ENCODE measurements at places on chromosomes 6 and 20. TPM values are rescaled to one million over a fixed set of nuclear protein-coding genes. Genes with fewer than 3 reads are reported as not detected.

DNA sequence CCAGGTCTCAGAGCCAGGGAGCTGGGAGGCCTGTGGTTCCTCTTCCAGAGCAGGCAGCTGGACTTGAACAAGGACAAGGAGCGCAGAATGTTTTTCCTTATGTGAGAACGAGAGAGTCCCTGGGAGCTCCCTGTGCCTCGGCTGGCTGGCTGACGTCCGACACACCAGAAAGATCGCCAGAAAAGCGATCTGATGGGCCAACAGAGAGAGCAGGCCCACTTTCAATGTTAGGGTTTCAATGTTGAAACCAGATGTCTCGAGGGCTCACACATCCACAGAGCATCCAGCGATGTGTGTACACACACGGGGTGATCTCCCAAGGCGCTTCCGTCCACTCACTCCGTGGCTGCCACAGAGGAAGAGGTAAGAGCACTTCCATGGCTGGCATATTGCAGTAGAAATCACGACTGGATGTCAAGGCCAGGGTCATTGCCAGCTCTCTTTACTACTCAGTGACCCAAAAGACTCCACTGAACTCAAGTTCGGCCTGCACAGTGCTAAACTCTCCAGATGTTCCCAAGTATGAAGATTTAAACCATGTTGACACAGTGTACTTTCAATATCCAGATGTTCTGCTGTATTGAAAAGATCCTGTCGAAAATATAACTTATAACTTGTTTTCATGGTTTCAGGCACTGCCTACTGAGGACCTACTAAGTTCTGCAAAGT is 70.8 kb upstream of the FOXC1 start:
- no peak for DNase-seq

DNA sequence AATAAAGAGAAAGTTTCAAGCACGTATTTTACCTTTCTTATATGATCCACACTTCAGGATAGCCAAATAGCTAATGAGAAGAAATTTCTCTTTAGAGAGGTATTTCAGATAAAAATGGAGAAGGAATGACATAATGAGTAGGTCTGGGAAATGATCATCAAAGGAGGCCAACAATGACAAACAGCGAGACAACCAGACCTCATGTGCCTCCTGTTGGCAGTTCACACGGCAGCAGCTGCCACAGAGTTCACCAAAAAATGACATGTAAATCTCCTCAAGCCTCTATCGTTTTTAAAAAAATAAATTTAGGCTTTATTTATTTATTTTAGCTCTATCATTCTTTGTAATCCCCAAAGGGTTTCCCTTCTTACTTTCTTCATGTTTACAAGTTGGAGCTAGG is 47.7 kb downstream of the SLC2A12 start:
- DNase-seq: no peak

GRCh38 chr20:19594896-19595295 is 163.2 kb upstream of the RIN2 start:
- DNase-seq: no peak

DNA sequence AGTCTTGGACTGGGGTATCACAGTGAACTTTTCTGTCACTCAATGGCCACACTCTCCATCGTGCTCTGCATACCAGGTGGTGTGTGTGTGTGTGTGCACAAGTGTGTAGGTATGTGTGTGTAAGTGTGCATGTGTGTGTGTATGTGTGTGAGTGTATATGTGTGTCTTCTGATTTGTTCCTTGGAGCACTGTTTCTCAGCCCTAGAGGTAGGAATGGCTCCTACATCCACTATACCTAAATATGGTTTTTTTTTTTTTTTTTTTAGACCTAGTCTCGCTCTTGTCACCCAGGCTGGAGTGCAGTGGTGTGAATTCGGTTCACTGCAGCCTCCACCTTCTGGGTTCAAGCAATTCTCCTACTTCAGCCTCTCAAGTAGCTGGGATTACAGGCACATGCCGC is 236.6 kb downstream of the PHF3 start:
- DNase-seq: no peak

GRCh38 chr20:22921595-22922421 is 113.3 kb upstream of the SSTR4 start:
- no peak for DNase-seq

GRCh38 chr6:35634316-35634715 is 54.4 kb downstream of the FKBP5 start:
- no peak for DNase-seq

DNA sequence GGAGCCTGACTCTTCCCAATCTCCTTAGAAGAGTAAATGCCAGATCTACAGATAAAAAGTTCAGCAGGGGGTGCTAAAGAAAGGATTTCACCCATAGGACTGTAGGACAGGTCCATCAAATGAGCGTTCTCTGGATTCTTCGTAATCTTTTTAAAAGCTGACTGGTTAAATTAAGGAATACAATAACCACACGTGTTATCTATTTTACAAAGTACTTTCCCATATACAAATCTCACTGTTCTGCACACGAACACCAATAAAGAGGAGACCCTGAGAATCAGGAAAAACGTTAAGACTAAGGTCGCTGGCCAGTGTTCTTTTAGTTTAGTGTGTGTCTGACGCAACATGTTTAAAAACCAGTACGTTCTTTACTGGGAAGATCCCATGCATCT is 542 bp downstream of the TUBE1 start:
- DNase-seq: no peak

DNA sequence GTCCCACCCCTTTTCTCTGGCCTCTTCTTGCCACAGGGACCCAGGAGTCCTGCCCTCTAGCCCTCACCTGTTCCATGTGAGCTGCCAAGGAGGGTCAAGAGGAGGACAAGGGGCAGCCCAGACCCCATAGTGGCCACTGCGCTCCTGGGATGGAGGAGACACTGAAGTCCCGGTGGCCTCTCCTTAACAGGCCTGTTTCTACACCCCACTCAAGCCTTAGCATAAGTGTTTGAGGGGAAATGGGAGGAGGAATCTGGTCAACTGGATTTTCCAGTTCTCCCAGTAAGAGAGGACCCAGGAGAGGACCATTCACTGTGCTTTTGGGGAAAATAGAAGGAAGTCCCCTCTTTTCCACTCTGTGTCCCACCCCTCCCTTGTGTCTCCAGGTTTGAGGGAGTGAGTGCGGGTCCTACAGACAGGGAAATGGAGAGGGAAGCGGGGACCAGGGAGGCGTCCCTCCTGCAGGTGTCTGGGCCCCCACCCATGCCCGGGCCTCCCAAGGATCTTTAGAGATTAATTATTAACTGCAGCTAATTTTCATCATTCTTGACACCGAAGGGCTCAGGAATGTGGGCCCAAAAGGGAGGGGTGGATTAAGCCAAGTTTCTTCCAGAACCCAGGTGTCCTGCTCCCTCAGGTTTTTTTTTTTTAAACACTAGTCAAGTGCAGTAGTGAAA is at the start of gene SFTA2:
Gene SFTA2 (minus strand): TSS at position 202 of the 677 bp plus-strand sequence. CDS start 74 bp downstream, at position 128.
- DNase-seq: no peak

DNA sequence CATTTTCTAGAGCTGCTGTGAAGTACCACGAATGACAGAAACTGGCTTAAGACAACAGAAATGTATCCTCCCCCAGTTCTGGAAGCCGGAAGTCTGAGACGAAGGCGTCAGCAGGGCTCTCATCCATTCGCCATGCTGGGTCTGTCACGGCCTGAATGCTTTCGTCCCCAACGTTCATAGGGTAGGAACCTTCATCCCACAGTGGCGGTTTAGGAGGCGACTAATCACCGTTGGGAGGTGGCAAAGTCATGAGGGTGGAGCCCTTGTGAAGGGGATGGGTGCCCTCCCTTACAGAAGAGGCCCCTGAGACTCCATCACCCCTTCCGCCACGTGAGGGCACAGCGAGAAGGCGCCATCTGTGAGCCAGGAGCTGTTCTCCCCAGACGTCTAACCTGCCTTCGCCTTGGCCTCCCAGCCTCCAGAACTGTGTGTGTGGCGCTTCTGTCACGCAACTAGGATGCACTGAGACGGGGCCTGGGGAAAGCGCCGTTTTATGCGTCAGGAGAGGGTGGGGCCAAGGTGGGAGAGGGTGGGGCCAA is 250.3 kb downstream of the TTLL2 start:
- peak; percentile 69 for DNase-seq

DNA sequence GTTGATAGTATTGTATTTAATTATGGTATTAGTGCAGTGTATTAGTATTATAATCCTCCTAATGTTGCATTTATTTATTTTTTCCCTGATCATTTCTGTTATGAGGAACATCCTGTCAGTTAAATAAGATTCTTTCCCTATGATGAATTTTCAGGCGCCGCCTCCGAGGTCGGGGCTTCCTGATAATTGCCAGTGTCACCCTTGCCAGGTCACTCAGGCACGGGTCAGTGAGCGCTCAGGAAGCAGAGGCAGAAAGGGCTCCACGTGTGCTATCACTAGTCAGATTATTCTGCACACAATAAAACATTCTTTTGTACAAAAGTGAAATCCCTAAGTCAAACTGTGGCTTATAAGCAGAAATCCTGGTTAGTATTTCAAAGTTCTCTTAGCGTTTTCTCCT is 64.8 kb downstream of the TSHZ2 start:
- DNase-seq: no peak

- DNase-seq: no peak
These were observed 40.2 kb upstream of the SLC22A1 start for GRCh38 chr6:160081398-160081797.

Gene CST2
- polyA plus RNA-seq: not detected

Gene OTOR
- not detected for polyA plus RNA-seq

Gene PBX2
- 34.6 TPM for polyA plus RNA-seq

Gene BANF2
- polyA plus RNA-seq: not detected

Gene C4A
- 521 TPM for polyA plus RNA-seq
